Activated CD4-positive, alpha-beta T cell treated with anti-CD3 and anti-CD28 coated beads, Interleukin-2, amount 10 ng/mL, durations not matched to agents 7 days and 5 days (primary cell): ENCODE measurements at places on chromosomes 16 and 17. TPM values are rescaled to one million over a fixed set of nuclear protein-coding genes. Genes with fewer than 3 reads are reported as not detected.

GRCh38 chr16:82639666-82640336 is 13.0 kb downstream of the CDH13 start:
- peaks cover 3% of the 10 kb centered on the region for H3K36me3 ChIP-seq
- peak; percentile 65 for DNase-seq
- peaks cover 44% of the 10 kb centered on the region for H3K4me1 ChIP-seq
- no peak overlapping the region for H3K27ac ChIP-seq

- no peaks in the 10 kb centered on the region for H3K36me3 ChIP-seq
- H3K27ac ChIP-seq: no peak overlapping the region
- H3K4me3 ChIP-seq: no peak overlapping the region
- DNase-seq: no peak
- no peaks in the 10 kb centered on the region for H3K27me3 ChIP-seq
These were observed 356.1 kb upstream of the ZFHX3 start for GRCh38 chr16:73404001-73404400.

DNA sequence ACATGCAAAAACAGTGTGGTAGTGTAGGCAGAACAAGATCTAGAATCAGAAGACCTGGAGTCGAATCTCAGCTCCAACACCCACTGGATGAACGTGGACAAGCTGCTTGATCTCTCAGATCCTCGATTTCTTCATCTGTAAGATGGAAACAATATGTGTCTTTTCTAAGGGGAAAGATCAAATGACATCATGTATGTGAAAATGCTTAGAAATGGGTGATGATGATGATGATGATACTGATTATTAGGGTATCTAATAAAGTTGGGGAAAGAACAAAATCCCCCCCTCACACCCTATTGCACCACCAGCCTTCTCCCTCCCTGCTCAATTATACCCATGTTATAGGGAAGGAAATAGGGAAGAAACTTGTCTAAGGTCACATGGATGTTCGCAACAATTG is 10.9 kb downstream of the DYNLL2 start:
- H3K36me3 ChIP-seq: peaks cover 36% of the 10 kb centered on the region
- no peaks in the 10 kb centered on the region for H3K27me3 ChIP-seq
- DNase-seq: no peak
- peaks cover 8% of the 10 kb centered on the region for H3K4me1 ChIP-seq

DNA sequence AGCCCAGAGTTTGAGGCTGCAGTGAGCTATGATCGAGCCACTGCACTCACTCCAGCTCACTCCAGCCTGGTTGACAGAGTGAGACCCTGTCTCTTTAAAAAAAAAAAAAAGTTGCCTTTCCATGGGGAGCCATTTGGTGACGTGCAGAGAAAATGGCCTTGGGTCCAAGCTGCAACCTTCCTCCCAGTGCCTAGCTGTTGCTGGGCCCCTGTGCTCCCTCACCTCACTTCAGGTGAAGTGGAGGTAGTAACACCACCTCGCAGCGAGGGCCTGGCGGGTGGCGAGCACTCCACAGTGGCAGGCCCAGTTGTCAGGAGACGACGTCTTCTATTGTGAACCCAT is 17.4 kb downstream of the SYT17 start:
- H3K27ac ChIP-seq: no peak overlapping the region
- no peaks in the 10 kb centered on the region for H3K27me3 ChIP-seq
- DNase-seq: no peak

CDH5 gene
- not detected for total RNA-seq

THOC6 gene
- total RNA-seq: 58.4 TPM

KRT24 gene
- not detected for total RNA-seq

- H3K27ac ChIP-seq: no peak overlapping the region
- no peaks in the 10 kb centered on the region for H3K4me1 ChIP-seq
- DNase-seq: no peak
- no peak overlapping the region for H3K4me3 ChIP-seq
- no peaks in the 10 kb centered on the region for H3K27me3 ChIP-seq
These were observed 57.4 kb downstream of the SLC47A1 start for GRCh38 chr17:19590912-19591551.

GRCh38 chr17:41957031-41957868 is 9.3 kb upstream of the CNP start:
- no peaks in the 10 kb centered on the region for H3K4me1 ChIP-seq
- DNase-seq: no peak
- H3K27ac ChIP-seq: no peak overlapping the region
- H3K27me3 ChIP-seq: no peaks in the 10 kb centered on the region
- no peak overlapping the region for H3K4me3 ChIP-seq

SPN gene
- total RNA-seq: 351 TPM

DNA sequence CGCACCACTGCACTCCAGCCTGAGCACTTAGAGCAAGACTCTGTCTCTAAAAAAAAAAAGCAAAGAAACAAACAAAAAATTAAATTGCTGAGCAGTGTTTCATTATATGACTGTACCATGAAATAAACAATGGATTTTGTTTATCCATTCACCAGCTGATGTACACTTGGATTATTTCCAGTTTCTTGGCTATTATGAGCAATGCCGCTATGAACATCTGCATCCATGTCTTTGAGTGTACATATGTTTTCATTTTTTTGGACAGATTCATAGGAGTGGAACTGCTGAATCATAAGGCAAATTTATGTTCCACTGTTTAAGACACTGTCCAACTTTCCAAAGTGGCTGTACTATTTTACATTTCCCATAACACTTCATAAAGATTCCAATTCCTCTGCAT is 8.0 kb downstream of the RNF157 start:
- peaks cover 65% of the 10 kb centered on the region for H3K36me3 ChIP-seq
- peaks cover 59% of the 10 kb centered on the region for H3K4me1 ChIP-seq
- no peak overlapping the region for H3K4me3 ChIP-seq
- no peak for DNase-seq
- H3K27ac ChIP-seq: no peak overlapping the region

- peaks cover 50% of the 10 kb centered on the region for H3K27me3 ChIP-seq
- DNase-seq: no peak
- H3K4me3 ChIP-seq: peak overlapping the region; percentile 49
- peaks cover 45% of the 10 kb centered on the region for H3K4me1 ChIP-seq
- H3K27ac ChIP-seq: no peak overlapping the region
These were observed 1.9 kb downstream of the PCGF2 start for GRCh38 chr17:38746004-38746848.

- no peak overlapping the region for H3K4me3 ChIP-seq
- H3K27ac ChIP-seq: no peak overlapping the region
- no peak for DNase-seq
- H3K27me3 ChIP-seq: no peaks in the 10 kb centered on the region
- H3K4me1 ChIP-seq: no peaks in the 10 kb centered on the region
These were observed 455.6 kb downstream of the HS3ST3B1 start for GRCh38 chr17:14756479-14756878.

DNA sequence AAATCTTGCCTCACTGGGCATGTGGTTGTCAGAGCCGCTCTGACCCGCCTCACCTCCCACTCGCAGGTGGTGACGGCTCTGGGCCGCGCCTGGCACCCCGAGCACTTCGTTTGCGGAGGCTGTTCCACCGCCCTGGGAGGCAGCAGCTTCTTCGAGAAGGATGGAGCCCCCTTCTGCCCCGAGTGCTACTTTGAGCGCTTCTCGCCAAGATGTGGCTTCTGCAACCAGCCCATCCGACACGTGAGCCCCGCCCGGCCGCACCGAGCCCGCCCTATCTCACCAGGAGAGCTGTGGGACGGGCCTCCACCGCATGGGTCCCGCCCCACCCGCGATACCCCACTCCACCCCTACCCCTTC is 4.0 kb downstream of the TGFB1I1 start:
- no peak for DNase-seq
- H3K4me3 ChIP-seq: peak overlapping the region; percentile 79
- no peaks in the 10 kb centered on the region for H3K36me3 ChIP-seq

NOD2 gene
- 3.3 TPM for total RNA-seq

CCL17 gene
- total RNA-seq: 0.42 TPM

PTX4 gene
- not detected for total RNA-seq

DNA sequence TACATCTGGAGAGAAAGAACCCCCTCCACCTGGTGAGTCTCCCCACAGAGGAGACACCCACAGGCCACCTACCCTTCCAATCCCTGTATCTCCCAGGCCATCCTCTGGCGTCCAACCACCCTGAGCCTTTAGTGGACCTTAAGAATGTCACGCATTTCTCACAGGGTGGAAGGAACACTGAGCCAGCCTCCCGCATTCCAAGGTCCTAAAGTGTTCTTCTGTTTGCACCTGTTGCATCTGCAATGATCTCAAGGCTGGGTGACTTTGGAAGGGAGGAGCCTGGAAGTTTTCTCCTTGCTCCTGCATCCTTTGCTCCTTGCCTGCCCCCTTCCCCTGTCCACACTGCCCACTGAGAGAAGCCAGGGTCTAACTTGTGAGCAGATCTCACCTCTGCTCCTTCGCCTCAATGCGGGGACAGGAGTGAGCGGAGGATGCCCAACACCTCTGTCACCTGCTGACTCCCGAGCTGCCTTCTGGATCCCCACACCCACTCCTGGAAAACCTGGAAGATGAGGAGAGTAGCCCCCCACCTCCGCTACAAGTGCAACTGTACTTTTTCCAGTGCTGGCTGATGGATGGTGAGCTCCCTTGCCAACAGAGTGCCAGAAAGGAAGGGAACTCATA is 3.7 kb downstream of the CHST5 start:
- H3K27me3 ChIP-seq: no peaks in the 10 kb centered on the region
- H3K4me1 ChIP-seq: no peaks in the 10 kb centered on the region
- no peak overlapping the region for H3K27ac ChIP-seq
- DNase-seq: no peak

GRCh38 chr17:40347319-40348135 is 17.0 kb downstream of the GJD3 start:
- H3K36me3 ChIP-seq: peaks cover 32% of the 10 kb centered on the region

GRCh38 chr17:45936610-45937009 is 42.3 kb downstream of the MAPT start:
- no peaks in the 10 kb centered on the region for H3K36me3 ChIP-seq
- H3K4me3 ChIP-seq: no peak overlapping the region
- H3K27me3 ChIP-seq: peaks cover 21% of the 10 kb centered on the region
- no peaks in the 10 kb centered on the region for H3K4me1 ChIP-seq

DNA sequence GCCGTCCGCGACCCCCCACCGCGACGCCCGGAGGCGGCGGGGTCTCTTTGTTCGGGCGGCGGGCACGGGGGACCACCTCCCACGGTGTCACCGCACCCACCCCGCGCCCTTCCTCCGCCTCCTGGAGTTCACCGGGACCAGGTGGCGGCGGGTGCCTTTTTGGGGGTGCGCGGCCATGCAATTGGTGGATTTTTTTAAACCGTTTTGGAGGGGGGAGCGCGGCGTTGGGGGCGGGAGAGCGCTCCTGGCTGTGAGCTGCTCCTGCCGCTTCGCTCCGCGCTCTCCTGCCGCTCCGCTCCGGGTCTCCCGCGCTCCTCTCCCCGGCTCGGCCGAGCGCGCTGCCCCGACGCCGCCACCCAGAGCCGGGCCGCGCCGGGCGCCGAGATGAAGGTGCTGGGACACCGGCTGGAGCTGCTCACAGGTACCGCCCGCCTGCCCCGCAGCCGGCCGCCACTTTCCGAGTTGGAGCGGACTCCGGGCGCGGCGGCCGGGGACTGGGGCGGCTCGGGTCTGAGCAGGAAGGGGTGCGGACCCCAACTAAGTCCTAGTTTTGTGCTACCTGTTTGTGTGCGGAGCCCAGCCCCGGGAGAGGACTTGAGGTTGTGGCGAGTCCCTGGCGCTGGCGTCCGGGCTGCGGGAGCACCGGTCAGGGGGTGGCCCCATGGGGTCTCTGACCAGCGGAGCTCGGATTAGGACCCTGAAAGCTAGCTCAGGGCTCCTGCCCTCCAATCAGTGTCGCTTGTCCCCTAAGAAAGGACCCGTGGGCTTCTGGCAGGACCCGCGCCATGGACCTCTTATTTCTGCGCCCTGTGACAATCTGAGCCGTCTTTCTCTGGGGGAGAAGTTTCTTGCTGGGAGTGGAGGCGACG is 35.7 kb upstream of the NDRG4 start:
- H3K4me3 ChIP-seq: peak overlapping the region; percentile 49
- peaks cover 56% of the 10 kb centered on the region for H3K27me3 ChIP-seq

GRCh38 chr17:58369214-58370031 is 17.4 kb upstream of the SUPT4H1 start:
- H3K4me1 ChIP-seq: peaks cover 9% of the 10 kb centered on the region
- H3K36me3 ChIP-seq: peaks cover 1% of the 10 kb centered on the region
- DNase-seq: no peak
- no peak overlapping the region for H3K4me3 ChIP-seq

KRTAP9-8 gene
- total RNA-seq: not detected

- H3K4me3 ChIP-seq: no peak overlapping the region
- H3K27ac ChIP-seq: no peak overlapping the region
- no peaks in the 10 kb centered on the region for H3K36me3 ChIP-seq
- DNase-seq: no peak
- H3K27me3 ChIP-seq: no peaks in the 10 kb centered on the region
These were observed 36.9 kb downstream of the GINS2 start for GRCh38 chr16:85651629-85652430.

TBC1D3G gene
- not detected for total RNA-seq

- H3K36me3 ChIP-seq: no peaks in the 10 kb centered on the region
- no peak overlapping the region for H3K27ac ChIP-seq
- no peaks in the 10 kb centered on the region for H3K4me1 ChIP-seq
- peaks cover 6% of the 10 kb centered on the region for H3K27me3 ChIP-seq
- H3K4me3 ChIP-seq: no peak overlapping the region
These were observed 5.6 kb downstream of the CPNE7 start for GRCh38 chr16:89581045-89581695.

GRCh38 chr16:8736123-8736668 is 61.2 kb downstream of the TMEM186 start:
- no peaks in the 10 kb centered on the region for H3K27me3 ChIP-seq
- no peak overlapping the region for H3K4me3 ChIP-seq
- no peak overlapping the region for H3K27ac ChIP-seq
- peaks cover 2% of the 10 kb centered on the region for H3K36me3 ChIP-seq
- DNase-seq: no peak

SEPTIN1 gene
- total RNA-seq: 383 TPM

NPIPB2 gene
- 7.6 TPM for total RNA-seq

FKBP10 gene
- total RNA-seq: not detected

DNA sequence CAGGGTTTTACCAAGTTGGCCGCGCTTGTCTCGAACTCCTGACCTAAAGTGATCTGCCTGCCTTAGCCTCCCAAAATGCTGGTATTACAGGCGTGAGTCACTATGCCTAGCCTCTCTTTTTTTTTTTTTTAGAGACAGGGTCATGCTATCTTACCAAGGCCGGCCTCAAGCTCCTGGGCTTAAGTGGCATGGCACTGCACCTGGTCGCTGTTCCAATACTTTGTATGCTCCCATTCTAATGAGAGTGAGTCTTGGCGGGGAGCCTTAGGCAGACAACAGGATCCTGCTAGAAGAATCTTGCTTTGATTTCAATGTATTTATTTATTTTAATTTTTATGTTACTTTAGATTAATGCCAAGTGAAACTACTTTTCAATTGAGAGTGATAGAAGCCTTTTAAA is 21.9 kb downstream of the TOM1L2 start:
- no peak for DNase-seq
- no peaks in the 10 kb centered on the region for H3K27me3 ChIP-seq
- H3K4me3 ChIP-seq: no peak overlapping the region
- peaks cover 14% of the 10 kb centered on the region for H3K4me1 ChIP-seq

CCDC200 gene
- total RNA-seq: not detected
